Stomach (tissue), 19 donors: ENCODE measurements at places on chromosomes 6 and 20. TPM values are rescaled to one million over a fixed set of nuclear protein-coding genes. Genes with fewer than 3 reads are reported as not detected.
A peak's percentile ranks its signal among the peaks of the same experiment; 100 is the strongest.

DNA sequence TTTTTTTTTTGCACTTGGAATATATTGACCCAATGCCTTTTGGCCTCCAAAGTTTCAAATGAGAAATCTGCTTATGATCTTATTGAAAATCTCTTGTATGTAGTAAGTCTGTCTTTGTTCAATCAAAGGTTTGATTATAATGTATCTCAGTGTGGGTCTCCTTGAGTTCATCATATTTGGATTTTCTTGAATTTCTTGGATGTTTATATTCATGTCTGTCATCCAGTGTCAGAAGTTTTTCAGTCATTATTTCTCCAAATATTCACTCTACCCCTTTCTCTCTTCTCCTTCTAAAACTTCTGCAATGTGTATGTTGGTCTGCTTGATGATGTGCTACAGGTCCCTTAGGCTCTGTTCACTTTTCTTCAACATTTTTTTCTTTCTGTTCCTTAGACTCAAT is 95.9 kb upstream of the PTPRK start:
- H3K27ac ChIP-seq: no peak overlapping the region
- no peak overlapping the region for H3K4me3 ChIP-seq
- DNase-seq: no peak
- no peaks in the 10 kb centered on the region for H3K4me1 ChIP-seq

The SPINT4 gene
- not detected for total RNA-seq

DNA sequence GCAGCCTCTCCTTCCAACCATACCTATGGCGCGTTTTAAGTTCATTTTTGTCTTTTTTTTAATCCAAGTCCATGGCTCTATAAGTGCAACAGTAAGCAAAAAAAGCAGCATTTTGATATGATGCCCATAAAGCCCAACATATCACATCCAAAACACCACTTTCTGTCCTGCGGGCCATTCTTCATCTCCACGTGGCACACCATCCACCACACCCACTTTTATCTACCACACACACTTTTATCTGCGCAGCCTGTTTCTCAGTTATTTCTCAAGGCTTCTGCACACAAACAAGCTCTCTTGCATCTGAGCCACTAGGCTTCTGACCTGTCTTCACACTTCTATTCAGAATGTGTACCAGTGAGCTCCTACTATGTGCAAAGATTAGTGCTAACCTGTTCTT is 5.3 kb downstream of the GCLC start:
- no peak overlapping the region for H3K27ac ChIP-seq
- DNase-seq: no peak
- H3K4me1 ChIP-seq: peaks cover 24% of the 10 kb centered on the region
- no peaks in the 10 kb centered on the region for H3K27me3 ChIP-seq

- no peak overlapping the region for H3K4me3 ChIP-seq
- DNase-seq: no peak
- H3K27me3 ChIP-seq: no peaks in the 10 kb centered on the region
- peaks cover 54% of the 10 kb centered on the region for H3K36me3 ChIP-seq
Measured at GRCh38 chr6:85561750-85562357, 31.8 kb downstream of the SNX14 start.

The CCN5 gene
- total RNA-seq: not detected

DNA sequence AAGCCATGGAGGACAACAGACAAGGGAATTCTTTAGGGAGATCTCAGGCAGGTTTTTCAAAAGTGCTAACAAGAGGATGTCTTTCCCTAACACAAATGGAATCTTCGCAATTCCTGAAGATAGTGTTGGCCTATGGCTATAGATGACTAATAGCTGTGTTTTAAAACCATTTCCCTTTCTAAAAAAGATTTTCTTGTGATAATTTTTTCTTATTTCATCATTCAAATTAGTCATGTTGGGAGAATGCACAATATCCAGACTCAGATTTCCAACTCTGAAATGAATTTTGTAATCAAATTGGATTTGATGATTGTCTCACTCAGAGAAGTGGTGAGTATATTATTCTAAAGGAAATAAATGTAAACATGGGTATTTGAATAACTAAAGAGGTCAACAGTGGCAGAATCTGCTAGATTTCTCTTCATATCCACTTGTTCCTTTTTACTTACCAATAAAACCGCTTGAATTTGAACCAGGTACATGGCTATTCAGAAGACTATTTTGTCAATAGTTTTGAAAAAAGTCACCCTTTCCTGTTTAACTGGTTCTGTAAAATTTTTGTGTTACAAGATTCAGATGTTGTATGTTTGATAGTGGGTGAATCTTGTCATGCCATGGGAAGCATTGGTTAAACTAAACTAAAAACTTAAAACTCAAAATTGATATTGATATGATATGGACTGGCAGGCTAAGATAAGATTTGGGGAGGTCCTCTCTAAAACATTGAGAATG is 1223.7 kb upstream of the EYS start:
- H3K27ac ChIP-seq: no peak overlapping the region
- no peaks in the 10 kb centered on the region for H3K4me1 ChIP-seq
- no peaks in the 10 kb centered on the region for H3K36me3 ChIP-seq
- H3K27me3 ChIP-seq: no peaks in the 10 kb centered on the region
- no peak for DNase-seq

The TEAD3 gene
- total RNA-seq: 20.4 TPM

DNA sequence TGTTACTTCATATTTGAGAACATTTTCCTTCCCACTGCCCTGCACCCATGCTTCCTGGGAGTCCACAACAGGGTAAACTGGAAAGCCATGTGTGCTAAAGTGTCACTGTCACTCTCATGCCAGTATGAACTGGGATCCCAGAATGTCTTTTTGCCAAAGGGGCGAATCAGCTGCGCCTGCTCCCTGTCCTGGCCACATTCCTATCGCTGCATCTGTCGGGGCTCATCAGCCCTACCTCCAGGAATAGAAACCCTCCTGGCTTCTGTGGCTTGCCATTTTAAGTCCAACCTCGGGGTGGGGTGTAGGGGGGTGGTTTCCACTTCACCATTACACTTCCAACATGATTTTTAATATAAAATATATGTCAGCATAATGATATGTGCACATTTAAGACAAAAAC is 933 bp downstream of the KLHL31 start:
- no peaks in the 10 kb centered on the region for H3K27me3 ChIP-seq
- H3K27ac ChIP-seq: no peak overlapping the region
- H3K36me3 ChIP-seq: no peaks in the 10 kb centered on the region
- no peak overlapping the region for H3K4me3 ChIP-seq
- DNase-seq: no peak

GRCh38 chr6:91268941-91269340 is 682.1 kb upstream of the MAP3K7 start:
- H3K36me3 ChIP-seq: no peaks in the 10 kb centered on the region
- H3K4me3 ChIP-seq: no peak overlapping the region
- H3K4me1 ChIP-seq: no peaks in the 10 kb centered on the region
- H3K27me3 ChIP-seq: no peaks in the 10 kb centered on the region

The TMEM217 gene
- total RNA-seq: not detected

DNA sequence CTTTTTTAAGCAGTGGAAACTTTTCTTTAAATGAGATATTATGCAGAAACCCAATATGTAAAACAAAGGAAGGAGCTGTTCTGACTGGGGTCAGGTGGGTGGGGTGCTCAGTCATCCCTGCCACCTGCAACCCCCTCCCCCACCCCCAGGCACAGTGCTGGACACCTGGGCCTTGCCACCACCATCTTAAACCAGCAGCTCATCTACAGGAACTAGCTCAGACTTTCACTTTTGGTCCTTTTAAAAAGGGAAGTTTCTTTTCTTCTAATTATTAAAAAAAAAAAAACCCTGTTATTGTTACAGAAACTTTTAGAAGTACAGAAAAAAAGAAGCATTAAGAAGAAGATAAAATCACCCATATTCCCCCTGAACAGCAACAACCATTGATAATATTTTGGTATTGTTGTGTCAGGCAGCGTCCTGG is 37.1 kb downstream of the PPP1R16B start:
- peak; percentile 35 for DNase-seq
- H3K27me3 ChIP-seq: no peaks in the 10 kb centered on the region
- no peaks in the 10 kb centered on the region for H3K36me3 ChIP-seq

- no peak overlapping the region for H3K27ac ChIP-seq
- H3K4me3 ChIP-seq: no peak overlapping the region
- no peaks in the 10 kb centered on the region for H3K27me3 ChIP-seq
Measured at GRCh38 chr6:56143796-56144195, 103.6 kb downstream of the COL21A1 start.

- H3K36me3 ChIP-seq: no peaks in the 10 kb centered on the region
- peak overlapping the region; percentile 73 for H3K27ac ChIP-seq
- no peaks in the 10 kb centered on the region for H3K27me3 ChIP-seq
- no peak for DNase-seq
- H3K4me3 ChIP-seq: no peak overlapping the region
- peaks cover 4% of the 10 kb centered on the region for H3K4me1 ChIP-seq
Measured at GRCh38 chr6:137000825-137001224, 43.9 kb downstream of the IL20RA start.

The LPIN3 gene
- total RNA-seq: 193 TPM

DNA sequence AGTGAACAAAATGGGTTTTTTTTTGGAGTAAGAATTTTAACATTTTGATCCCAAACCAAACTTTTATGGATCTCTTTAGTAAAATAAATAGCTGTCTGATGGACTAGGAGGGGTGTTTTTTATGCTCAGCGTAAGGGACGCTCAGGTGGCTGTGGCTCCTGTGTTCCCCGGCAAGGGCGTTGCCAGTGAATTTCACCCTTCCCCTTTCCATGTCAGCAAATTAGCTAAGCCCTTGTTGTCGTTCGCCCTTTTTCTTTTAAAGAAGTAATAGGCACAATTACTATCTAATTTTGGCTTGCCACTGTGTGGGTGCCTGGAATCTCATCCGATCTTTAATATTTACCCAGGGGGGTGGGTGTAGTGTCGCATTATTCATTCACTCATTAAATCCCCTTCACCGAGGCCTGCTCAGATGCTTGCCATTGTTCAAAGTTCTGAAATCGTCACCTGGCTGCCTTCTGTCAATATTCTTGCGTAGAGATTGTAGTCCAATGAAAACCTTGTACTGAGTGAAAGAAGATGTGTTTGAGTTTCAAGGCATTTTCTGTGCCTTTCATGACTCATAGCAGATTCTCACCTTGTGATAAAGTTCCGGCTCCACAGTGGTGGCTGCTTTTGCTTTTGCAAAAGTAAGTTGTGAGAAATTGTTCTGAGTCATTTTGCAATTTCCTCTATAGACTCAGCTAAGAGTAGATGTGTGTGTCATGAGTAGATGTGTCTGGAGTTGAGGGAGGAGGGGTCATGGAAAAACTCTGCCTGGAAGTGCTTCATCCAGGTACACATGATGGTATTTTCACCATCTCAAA is 40.0 kb upstream of the CLDN20 start:
- no peak overlapping the region for H3K4me3 ChIP-seq
- no peaks in the 10 kb centered on the region for H3K27me3 ChIP-seq
- no peaks in the 10 kb centered on the region for H3K4me1 ChIP-seq
- no peak overlapping the region for H3K27ac ChIP-seq
- DNase-seq: no peak

DNA sequence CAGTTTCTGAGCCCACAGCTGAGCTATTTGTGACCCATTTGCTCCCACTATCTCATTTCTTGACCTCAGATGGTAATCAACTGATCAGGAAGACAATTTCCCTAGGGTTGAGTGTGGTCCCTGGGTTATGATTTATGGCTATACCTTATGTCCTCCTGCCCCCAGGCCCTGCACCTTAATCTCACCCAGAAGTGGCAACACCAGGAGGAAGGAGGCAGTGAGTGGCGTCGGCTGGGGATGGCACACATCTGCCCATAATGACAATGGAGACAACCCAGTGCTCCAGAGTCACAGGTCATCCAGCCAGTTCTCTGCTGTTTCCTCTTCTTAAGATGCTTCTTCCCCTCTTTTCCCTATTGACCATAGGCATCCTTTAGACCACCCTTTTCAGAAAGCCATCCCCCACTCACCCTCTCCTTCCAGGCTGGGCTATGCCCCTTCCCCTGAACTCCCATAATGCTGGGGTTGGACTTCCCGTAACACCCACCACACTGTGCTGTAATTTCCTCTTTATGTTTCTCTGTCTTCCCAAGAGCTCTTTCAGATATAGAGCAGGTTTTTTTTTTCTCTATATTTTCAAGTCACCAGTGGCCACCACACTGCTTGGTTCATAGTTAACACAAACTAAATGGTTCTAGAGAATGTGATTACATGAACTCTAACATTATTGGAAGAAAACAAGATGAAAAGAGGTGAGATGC is 8.0 kb downstream of the TRIM10 start:
- no peak overlapping the region for H3K4me3 ChIP-seq
- DNase-seq: no peak
- no peaks in the 10 kb centered on the region for H3K36me3 ChIP-seq
- no peaks in the 10 kb centered on the region for H3K27me3 ChIP-seq
- no peak overlapping the region for H3K27ac ChIP-seq
- no peaks in the 10 kb centered on the region for H3K4me1 ChIP-seq

The CAGE1 gene
- total RNA-seq: not detected

DNA sequence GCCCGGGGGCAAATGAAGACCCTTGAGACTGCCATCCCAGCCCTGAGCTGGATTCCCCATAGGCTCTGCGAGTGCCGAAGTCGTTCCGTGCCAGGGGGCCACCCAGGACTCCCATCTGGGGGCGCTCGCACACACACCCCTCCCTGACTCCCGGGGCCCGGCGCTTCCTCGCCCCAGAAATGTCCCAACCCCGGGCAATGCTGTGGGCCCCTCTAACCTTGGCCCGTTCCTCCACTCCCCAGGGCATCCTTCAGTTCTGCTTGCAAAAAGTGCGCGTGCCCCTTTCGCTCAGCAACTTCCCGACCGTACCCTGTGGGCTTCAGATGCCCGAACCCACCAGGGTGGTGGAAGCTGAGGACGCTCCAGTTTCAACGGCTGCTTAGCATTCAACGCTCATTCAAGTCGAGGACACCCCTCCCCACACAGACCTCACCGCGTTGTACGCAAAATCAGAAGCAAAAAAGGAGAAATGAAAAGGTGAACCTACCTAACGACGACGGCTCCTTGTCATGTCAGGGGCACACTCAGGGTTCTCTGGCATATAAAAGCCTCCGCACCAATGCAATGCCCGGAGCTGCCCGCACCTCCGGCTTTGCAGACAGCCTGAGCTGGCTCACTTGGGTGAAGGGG is 25.3 kb downstream of the RIPOR2 start:
- H3K4me1 ChIP-seq: peaks cover 17% of the 10 kb centered on the region
- no peak for DNase-seq
- H3K27me3 ChIP-seq: no peaks in the 10 kb centered on the region
- H3K36me3 ChIP-seq: no peaks in the 10 kb centered on the region

- no peak overlapping the region for H3K4me3 ChIP-seq
- no peak overlapping the region for H3K27ac ChIP-seq
- DNase-seq: no peak
- peaks cover 66% of the 10 kb centered on the region for H3K4me1 ChIP-seq
- no peaks in the 10 kb centered on the region for H3K27me3 ChIP-seq
- no peaks in the 10 kb centered on the region for H3K36me3 ChIP-seq
Measured at GRCh38 chr6:117495869-117496268, 13.4 kb downstream of the DCBLD1 start.

- H3K4me1 ChIP-seq: peaks cover 42% of the 10 kb centered on the region
- H3K4me3 ChIP-seq: no peak overlapping the region
- H3K27ac ChIP-seq: peak overlapping the region; percentile 54
- no peaks in the 10 kb centered on the region for H3K36me3 ChIP-seq
Measured at GRCh38 chr20:62381202-62381797, 5.6 kb upstream of the RPS21 start.

DNA sequence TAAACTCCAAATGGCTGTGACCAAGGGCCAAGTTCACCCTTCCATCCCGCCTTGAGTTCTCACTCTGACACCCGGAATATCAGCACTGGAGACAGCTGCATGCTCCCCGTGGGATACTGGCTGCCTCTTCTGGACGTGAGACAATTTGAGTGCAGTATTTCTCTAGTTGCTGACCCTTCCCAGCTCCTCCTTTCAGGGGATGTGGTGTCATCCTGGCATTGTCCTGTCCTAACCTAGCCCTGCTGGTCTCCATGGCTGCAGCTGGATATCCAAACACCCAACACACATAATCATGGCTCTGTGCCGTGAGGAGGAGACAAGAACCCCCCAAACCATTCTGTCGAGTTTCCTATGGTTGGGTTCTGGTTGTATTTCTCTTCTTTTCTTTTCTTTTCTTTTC is 82.6 kb downstream of the PAX1 start:
- no peaks in the 10 kb centered on the region for H3K4me1 ChIP-seq
- H3K4me3 ChIP-seq: no peak overlapping the region
